ENCODE measurements at places on chromosomes 12 and 14.

DNA sequence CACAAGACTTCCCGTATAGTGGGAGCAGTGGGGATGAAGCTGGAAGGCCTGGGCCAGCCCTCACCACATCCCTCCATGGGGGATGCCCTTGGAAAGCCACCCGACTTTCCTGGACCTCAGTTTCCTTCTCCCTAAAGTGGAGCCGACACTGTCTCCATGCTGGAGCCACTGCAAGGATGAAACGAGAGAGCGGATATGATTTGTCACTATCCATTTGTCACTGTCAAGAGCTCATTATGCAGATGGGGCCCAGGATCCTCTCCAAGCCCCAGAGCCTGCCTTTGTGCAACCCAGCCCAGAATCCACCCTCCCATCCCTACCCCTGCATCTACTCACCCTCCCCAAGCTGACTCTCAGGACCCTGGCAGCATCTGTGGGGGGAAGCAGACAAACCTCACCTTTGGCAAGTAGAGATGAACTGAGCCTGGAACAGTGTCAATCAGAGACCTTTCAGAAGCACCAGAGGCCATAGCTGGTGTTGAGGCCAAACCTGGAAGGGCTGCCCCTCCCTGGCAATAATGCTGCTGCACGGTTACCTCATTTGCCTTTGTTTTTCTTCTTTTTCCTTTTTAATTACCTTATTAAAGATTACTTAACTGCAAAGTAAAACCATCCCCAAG, 287.7 kb upstream of the RTL1 start:
- no peak for DNase-seq

DNA sequence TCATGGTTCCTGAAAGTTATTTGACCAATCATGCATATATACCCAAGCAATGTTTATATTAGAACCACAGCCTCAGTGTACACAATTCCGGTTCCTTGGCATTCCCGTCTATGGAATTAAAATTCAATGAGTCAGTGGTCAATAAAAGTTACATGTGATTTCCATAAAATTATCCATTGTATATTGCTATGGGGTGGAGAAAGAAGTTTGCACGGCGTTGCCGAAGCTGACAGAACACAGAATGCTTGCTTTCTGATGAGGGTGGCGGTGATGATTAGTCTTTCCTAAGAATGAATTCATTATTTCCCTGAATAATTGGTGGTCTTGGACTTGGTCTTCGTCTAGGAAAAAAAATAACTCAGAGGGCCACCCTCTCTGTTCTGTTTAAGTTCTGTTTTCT, 214.1 kb downstream of the ANO2 start:
- DNase-seq = no peak

DNA sequence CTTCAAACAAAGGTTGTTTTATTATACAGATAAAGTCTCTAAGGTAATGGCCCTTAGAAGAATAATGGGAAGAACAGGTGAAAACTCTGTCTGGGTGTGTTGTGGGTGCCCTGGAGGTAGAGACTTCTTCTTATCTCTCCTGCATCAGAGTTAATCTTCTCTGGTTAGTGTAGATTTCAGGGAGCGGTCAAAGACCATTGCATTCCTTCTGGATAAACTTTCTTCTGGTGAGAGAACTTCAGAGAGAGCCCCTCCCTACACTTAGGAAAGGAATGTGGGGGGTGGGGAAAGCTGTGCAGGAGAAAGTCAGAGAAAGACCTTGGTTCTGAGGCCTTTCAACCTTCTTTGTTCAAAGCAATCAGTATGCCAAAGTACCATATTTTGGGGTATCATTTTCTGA, 658.5 kb downstream of the DIO2 start:
- DNase-seq = no peak

- DNase-seq = no peak
Measured at GRCh38 chr14:35678403-35679028, 130.6 kb downstream of the RALGAPA1 start.

DNA sequence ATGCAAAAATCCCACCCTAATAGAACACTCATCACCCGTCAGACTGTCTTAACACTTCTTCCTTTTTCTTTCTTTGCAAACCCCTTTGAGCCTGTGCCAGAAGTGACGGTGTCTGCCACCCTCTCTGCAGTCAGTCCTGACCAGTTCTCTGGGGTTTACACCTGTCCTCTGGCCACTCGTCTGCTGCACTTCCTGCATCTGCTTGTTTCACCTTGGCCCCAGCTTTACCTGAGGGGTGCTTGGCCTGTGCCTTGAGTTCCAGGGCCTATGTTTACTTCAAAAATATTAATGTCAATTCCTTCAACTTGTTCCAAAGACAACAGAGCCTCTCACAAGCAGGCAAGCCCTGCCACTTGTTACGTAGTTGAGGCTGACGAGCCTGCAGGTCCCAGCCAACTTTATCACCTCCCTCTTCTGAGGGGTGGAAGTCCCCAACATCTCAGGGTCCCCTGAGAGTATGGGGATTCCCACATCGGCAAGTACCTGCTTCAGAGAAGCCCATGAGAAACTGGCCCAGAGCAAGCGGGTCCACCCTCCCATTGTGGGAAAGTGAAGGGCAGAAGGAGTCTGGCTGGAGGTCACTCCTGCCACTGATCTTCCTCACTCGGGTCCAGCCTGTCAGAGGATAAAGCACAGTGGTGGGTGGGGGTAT, 205.4 kb downstream of the DAD1 start:
- no peak for DNase-seq

- no peak for DNase-seq
Measured at GRCh38 chr12:107525719-107526554, 159.7 kb upstream of the PWP1 start.

GRCh38 chr14:64772397-64772950, 68.2 kb downstream of the PLEKHG3 start:
- DNase-seq = no peak

DNA sequence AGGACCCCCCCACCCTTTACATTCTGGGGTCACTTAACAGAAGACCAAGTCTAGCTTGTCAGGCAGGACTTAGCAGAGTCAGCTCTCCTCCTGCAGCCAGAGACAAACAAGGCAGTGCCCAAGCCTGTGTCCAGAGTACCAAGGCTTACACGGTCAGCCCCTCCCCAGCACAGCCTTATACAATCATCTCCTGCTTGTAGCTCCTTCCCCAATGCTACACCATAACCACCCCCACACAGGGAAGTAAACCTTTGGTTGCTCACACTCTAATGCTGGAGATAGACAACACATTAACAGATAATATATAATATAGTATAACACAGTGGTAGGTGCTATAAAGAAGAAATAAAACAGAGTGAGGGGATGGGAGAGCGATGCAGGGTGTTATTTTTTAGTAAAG, 175.4 kb upstream of the PWP1 start:
- no peak for DNase-seq

- no peak for DNase-seq
Measured at GRCh38 chr14:70032447-70032846, 153.2 kb downstream of the SMOC1 start.

GRCh38 chr14:53567236-53567780, 389.3 kb downstream of the BMP4 start:
- no peak for DNase-seq

GRCh38 chr14:61516964-61517653, 178.2 kb upstream of the HIF1A start:
- no peak for DNase-seq

DNA sequence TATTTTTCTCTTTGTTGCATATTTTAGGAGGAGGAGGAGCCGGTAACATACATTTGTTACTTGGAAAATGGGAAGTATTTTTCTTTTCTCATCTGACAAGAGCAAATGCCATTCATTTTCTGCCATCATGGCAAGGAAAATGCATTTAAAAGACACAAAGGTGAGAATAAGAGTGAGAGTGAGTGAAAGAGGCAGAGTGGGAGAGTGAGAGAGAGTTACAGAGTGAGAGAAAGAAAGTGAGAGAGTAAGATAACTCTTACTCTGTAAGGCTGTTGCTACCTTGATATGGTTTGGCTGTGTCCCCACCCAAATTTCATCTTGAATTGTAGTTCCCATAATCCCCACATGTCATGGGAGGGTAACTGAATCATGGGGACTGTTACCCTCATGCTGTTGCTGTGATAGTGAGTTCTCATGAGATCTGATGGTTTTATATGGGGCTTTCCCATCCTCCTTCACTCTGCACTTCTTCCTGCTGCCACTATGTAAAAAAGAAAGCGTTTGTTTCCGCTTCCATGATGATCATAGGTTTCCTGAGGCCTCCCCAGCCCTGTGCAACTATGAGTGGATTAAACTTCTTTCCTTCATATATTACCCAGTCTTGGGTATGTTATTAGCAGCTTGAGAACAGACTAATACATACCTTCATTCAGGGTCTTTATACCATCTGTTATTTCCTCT, 64.2 kb downstream of the ASCL1 start:
- no peak for DNase-seq

DNA sequence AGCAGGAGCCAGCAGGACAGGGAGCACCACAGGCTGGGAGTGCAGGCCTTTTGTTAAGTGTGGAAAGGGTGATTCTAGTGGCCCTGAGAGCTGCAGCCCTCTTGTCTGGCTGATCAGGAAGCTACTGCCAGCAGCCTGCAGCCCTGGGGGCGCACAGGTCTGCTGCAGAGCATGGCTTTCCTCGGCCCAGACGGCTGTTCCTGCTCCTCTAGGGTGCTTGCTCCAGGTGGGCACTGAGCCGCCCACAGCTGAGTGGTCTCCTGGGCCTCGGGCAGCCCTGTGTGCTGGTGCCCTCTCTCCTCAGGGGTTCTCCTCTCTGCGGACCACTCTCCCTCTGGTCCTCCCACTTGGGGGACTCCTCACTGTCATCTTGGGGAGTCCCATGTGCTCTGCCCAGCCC, 18.9 kb downstream of the CCDC88C start:
- no peak for DNase-seq

- DNase-seq = peak; percentile 86
Measured at GRCh38 chr12:109763201-109763841, 49.7 kb downstream of the FAM222A start.

GRCh38 chr12:60148109-60148508, 552.3 kb downstream of the SLC16A7 start:
- DNase-seq = no peak

- DNase-seq = no peak
Measured at GRCh38 chr14:32399920-32400319, 70.8 kb downstream of the AKAP6 start.

- DNase-seq = peak; percentile 7
Measured at GRCh38 chr12:48105321-48105866, 485 bp downstream of the SENP1 start.

DNA sequence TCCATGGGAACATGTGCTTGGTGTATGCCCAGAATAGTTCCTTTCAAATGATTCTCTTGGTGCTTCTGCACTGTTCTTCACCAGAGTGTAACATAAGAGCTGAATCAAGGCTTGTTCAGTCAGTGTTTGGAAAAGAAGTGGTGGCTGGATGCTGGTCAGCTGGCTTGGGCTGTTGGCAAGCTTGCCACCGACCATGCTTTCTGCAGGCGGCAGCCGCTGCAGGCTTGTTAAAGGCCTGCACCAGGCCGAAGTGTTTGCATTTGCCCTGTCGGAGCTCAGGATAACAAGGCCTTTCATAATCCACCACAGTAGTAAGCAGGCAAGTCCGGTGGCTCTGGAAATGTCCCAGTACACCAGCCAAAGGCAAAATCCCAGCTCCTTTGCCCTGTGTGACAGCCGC, 26.9 kb downstream of the DAAM1 start:
- DNase-seq = no peak

DNA sequence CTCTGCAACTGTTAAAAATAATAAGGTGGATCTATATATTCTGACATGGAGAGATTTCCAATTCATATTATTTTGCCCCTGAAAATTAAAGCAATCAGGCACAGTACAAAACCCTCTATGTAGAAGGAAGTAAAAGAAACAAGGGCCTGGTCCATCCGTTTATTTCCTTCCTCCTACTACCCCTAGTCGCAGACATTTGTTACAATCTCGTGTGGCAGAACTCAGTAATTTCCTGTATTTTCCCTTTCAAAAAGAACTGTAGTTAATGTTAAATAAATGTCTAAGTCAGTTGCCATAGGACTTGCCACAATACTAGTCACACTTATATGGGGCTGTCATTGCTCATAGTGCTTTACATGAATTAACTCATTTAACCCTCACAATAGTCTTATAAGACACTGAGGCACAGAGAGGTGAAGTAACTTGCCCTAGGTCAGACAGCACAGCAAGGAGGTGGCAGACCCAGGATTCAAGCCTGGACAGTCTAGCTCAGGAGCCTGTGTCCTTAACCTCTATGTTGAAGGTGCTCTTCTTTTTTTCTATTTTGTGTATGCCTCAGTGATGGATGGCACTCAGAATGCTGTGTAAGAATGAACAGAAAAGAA, 24.2 kb downstream of the NINJ2 start:
- peak; percentile 76 for DNase-seq

GRCh38 chr14:22573804-22574203, 15.2 kb downstream of the DAD1 start:
- DNase-seq = no peak

DNA sequence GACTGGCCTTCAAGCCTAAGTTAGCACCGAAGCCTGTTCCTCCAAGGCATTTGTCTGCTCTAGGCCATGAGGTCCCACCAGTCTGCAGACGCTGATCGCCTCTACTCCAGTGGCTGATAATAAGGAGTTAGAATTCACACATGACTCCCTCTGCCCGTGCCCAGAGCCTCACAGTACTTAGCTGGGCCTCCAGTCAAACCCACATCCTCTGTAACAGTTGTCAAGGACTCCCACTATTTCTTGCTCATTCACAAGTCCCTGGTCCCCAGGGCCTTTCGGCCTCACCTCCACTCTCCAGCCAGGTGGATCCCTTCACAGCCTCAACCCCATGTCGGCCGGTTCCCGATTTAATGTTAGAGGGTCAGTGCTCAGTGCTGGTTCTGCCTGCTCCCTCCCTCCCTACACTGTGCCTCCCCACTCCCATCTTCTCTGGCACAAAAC, 6.3 kb upstream of the KRT5 start:
- no peak for DNase-seq

DNA sequence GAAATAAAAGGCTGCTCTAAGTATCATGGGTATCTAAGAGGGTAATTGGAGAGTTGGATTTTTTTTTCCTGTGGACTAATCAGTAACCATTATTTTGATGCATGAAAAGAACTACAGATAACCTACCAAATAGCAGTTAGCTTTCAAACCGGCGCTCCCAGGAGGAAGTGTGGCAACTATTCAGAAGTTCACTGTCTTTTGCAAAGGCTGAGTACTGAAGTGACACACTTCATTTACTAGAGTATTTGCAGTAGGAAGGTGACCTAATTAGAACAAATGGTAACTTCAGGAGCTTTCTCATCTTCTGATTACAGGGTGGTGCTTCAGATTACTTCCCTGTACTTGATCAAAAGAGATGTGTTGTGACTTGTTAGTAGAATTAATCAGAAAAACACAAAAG, 87.7 kb downstream of the PELI2 start:
- peak; percentile 31 for DNase-seq

- no peak for DNase-seq
Measured at GRCh38 chr14:104953896-104954656, 24.1 kb downstream of the AHNAK2 start.

DNA sequence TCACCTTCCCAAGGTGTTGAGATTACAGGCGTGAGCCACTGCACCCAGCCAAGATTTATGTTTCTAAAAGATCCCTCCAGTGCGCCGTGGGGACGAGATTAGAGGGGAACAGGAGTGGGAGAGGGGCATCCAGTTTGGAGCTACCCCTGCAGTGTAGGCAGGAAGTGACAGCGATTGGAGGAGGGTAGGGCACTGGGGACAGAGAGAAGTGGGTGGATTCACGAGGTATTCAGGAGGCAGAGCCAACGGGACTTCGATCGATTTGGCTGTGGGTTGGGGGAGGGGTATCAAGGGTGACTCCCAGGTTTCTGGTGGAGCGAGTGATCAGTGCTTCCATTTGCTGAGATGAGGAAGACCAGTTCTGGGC, 82.1 kb downstream of the CCDC92 start:
- no peak for DNase-seq

- no peak for DNase-seq
Measured at GRCh38 chr12:112964067-112964670, 14.2 kb upstream of the OAS2 start.

GRCh38 chr14:56657604-56658003, 78.0 kb downstream of the TMEM260 start:
- no peak for DNase-seq
